ENCODE measurements at places on chromosomes 5 and 9.

- no peak for DNase-seq
Measured at GRCh38 chr9:35180801-35181200, 19.0 kb downstream of the UNC13B start.

DNA sequence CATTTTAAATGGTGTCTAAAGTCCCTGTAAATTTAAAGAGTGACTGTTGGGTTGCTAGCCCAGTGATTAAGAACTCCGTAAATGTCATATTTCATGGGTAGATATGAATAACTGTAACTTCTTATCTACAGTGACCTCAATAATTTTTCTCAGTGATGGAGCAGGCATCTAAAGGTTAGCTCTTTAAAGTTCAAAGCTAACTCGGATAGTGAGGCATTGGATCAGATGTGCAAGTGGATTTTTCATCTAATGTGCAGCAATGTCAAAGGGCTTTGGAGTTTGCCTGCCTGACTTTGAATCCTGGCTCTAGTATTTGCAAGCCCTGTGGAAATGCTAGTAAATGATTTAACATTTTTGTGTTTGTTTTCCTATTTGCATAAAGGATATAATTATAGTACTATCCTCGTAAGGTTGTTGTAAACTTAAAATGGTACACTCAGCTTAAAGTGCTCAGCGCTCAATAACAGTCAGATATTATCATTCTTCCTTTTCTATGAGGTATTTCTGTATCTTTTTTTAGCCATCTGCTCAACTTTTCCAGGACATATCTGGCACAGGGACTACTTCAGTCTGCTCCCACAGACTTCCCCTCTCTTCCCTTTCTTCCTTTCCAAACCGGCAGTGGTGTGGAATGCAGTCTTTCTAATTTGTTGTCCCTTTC, 163.7 kb upstream of the ELL2 start:
- no peak for DNase-seq

GRCh38 chr9:20620650-20621470, 1.4 kb downstream of the MLLT3 start:
- DNase-seq: peak; percentile 29

DNA sequence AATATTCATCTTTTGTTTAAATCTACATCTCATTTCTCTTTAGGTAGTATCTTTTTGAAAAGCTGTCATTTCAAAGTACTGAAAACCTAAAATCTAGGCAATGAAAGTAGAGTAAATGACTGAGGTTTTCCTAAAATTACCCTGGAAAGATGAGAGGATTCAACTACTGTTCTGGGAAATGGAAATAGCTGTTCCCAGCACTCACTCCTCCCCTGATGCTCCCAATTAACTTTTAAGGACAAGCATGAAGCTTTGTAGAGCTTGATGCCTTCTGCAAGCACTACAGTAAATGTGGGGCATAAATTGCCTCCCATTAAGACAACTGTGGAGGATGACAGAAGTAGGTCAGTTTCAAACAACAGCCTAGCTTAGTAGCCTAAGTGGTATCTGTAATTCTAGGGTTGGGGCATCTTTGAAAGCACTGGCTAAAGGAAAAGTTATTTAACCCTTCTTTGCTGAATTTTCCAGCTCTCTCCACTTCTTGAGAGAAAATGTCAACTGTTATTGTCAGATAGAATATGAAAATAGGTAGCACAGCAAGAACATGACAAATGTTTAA, 100.2 kb upstream of the GNA14 start:
- no peak for DNase-seq

DNA sequence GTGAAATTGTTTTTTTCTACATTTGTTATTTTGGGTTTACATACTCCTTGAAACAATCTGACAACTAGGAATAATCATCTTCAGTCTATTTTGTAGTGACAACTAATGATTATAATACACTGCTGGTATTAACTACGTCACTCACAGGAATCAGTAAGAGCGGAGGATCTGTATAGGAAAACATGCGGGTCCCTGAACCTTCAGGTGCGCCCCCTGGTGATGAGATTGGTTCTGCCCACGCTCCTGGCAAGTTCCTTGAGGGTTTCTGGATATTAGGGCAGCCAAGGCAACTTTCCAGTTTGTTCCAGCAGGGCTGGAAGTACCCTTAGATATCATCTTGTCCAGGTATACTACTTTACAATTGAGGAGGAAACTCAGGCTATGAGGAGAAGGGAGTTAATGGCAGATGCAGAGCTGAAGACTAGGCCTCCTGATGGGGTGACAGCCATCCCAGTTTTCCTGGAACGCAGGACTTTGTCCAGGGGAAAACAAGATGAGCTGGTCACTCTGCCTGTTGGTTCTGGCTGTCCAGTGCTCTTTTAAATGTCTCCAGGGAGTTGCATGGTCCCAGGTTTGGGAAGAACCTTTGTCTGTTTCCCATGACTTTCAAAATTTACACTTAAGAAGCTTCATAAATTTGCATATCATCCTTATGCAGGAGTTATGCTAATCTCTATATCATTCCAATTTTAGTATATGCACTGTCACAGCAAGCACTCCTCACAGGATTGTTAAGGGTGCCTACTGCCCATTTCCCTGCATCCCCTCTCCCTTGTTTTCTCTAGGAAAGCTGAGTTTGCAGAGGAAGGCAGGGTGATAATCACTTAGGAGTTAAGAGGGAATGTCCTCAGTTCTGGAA, 14.9 kb upstream of the WNT8A start:
- DNase-seq: peak; percentile 74
